Activated naive CD4-positive, alpha-beta T cell treated with anti-CD3 and anti-CD28 coated beads, Interleukin-2, amount 50 U/mL, for 72 hours (primary cell): ENCODE measurements at places on chromosomes 7 and 10.

DNA sequence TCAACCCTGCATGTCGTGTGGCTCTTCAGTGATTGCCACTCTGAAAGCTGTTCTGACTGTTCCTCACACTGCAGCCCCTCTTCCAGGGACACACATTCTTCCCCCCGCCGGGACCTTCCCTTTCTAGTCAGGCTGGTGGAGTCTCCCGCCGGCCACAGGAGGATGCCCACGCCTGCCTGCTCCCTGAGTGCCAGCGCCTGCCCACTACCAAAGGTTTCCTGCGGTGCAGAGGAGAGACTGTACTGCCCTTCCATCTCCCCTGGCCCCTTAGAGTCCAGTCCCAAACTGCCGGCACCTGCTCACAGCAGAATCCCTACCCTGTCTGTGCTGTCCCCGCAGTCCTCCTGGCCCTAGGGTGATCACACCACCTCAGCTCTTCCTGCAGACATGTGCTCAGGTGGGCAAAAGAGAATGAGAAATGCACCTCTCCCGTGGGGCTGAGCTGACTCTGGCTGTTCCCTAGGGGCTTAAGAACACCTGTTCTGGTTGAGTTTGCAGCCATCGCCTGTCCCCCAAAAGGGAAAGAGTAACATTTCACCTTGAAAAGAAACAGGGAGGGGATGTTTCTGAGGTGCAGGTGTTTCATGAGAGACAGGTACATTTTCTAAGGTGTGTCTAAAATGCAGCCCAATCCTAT lies 1.4 kb downstream of the PODXL start:
- no peak for DNase-seq

DNA sequence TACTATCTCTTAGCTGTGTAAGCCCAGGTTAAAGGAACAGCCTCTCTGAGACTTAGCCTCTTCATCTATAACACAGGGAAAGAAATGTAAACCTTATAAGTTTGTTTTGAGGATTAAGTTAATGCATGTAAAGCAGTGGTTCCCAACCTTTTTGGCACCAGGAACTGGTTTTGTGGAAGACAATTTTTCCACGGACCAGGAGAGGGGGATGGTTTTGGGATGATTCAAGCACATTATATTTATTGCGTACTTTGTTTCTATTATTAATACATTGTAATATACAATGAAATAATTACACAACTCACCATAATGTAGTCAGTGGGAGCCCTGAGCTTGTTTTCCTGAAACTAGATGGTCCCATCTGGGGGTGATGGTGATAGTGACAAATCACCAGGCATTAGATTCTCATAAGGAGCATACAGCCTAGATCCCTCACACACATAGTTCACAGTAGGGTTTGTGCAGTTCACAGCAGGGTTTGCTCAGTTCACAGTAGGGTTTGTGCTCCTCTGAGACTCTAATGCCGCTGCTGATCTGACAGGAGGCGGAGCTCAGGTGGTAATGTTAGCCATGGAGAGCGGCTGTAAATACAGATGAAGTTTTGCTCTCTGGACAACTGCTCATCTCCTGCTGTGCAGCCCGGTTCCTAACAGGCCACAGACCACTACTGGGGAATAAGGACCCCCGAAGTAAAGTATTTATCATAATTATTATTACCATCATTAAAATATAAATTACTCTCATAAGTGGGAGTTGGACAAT lies 41.3 kb upstream of the ANK3 start:
- DNase-seq = no peak

DNA sequence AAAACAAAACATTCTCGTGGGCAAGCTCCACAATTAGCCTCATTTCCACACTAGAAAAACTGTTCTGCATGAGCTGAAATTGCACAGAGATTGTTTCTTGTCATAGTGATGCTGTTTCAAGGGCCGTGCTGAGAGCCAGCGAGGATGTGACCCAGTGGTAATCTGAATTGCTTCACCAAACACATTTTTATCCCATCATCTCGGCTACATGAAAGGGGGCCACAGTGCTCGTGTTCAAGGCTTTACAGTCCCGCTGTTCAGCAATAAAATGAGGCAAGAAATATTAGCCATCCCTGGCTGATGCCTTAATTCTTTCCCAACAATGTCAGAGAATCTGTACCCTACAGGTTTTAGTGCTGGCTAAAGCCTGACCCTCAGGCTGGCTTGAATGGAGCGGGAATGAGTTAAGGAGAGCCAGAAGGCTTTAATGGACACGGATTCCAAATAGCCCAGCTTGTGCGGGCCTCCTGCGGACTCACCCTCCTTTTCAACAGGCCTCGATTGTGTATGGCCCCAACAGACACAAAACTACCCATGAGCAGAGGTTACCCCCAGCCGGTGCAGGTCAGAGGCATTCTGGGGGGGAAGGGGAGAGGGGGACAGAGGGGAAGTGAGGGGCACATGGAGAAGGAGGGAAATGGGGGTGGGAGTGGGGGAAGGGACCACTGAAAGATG lies 2.0 kb upstream of the GDF10 start:
- DNase-seq = no peak

- no peak for DNase-seq
Observed at GRCh38 chr10:76961841-76962240, 675.8 kb downstream of the KCNMA1 start.

- no peak for DNase-seq
Observed at GRCh38 chr7:159192725-159193453, 48.2 kb upstream of the VIPR2 start.

DNA sequence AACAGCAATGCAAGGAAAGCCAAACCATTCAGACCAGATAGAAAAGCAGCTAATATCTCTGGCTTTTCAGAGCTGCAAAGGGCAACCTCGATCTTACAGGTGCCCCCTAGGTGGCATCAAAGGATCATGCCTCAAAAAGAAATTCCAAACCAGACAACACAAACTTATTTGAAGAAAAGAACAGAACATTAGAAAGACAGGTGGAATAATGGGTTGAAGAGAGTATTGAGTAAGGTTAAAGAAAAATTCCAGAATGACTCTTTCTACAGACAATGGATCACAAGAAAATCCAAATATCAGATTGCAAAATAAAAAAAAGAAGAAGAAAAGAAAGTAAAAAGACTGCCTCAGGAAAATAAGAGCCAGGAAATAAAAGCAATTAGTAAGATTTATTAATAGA lies 213.7 kb downstream of the ELMO1 start:
- DNase-seq = no peak

DNA sequence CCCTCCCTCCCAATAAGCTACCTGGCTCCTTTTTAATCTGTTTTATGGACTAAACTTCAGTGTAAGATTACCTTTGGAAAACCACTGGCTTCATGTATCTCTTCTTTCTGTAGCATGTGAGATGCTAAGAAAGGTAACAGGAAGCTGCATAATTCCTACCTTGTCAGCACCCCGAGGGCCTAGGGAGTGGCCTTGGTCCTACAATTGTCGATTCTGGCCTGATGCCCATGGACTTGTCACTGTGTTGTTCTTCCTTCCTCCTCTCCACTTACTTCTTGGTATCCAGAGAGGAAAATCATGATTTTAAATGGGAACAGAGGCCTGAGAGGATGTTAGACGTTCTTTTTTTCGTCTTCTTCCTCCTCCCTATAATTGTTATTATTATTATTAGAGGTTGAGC lies 42.9 kb upstream of the PDZD8 start:
- no peak for DNase-seq

- DNase-seq = no peak
Observed at GRCh38 chr10:114027951-114028350, 15.7 kb upstream of the ADRB1 start.

- DNase-seq = no peak
Observed at GRCh38 chr7:104352736-104353135, 24.3 kb downstream of the LHFPL3 start.

DNA sequence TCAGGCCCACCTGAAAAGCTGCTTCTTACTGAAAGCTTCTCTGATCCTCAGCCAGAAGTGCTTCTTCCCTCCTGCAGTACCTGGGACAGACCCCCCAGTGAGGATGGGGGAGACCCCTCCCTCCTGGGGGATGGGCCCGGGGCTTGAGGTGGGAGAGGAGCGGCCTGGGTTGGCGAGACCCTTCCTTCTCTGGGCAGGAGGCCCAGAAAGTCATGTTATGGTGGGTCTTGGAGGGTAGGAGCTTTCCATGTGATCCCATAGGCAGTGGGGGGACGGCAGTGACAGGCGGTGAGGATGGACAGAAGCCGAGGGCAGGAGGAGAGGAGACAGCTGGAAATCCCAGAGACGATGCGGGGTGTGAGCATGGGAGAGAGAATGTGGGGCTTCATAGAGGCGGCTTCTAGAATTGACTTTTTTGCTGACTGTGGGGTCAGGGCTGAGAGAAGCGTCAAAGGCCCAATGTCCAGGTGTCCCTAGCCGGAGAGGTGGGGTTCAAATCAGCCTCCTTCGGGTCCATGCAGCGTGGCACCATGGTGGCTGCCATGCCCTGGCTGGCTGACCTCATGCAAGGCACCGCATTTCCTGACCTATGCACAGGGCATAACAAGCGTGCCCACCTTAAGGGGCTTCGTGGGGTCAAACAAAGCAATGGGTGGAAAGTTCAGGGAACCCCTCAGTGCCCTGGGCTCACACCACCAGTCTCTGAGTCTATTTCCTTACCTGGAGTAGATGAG lies 154.0 kb downstream of the UBE2H start:
- no peak for DNase-seq

GRCh38 chr10:71382757-71383156 lies 14.0 kb upstream of the CDH23 start:
- no peak for DNase-seq

DNA sequence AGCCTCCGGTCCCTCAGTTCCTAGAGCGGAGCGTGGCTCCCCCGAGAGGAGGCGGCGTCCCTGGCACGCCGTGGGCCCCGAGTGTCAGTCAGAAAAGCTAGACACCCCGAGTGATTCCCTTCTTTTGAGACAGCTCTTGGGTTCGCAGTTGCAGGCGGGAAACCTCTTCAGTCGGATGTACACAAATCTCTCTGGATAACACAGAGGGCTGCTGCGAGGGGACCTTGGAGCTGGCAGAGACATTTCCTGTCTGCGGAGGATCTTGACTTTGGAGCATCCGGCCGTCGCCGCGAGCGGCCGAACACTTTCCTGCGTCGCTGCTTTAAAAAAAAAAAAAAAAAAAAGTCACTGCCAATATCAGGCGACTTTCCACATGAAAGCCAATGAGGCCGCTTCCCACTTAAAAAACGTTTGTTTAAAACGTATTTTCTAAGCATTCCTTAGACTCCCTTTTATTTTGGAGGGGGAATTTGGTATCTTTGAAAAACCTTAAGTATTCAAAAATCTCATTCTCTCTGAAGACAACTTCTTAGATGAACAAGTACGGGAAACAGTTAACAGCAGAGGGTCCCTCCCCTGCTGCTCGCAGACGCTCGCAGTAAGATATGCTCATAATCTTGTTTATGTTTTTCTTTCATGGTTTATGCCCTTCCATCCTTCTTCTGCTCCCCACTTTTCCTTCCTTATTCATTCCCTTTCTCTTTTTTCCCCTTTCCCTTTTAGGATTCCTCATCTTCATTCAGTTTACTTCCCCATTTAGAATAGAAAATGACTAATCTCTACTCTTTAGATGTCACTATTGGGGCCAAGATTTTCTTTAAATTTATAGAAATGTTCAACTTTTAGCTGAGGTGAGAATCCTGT lies 10.0 kb downstream of the HHEX start:
- DNase-seq = peak; percentile 19

DNA sequence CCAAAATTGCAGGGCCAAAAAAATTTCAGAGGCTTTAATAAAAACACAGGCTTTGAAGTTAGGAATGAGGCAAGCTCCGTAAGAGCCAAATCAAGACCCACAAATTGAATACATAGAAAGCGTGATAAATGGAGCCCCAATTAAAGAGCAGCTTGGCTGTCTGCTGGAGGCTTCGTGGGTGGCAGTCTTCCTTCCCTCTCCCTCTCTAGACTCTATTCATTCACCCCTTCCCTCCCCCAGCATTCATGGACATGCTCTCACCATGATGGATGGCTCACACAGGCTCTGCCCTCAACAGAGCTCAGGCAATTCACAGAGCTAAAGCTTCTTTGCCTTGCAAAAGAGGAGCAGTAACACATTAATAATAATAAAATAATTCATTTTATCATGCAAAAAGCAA lies 214.1 kb downstream of the HERPUD2 start:
- no peak for DNase-seq
